Prostate gland (tissue), 2 donors: ENCODE measurements at places on chromosomes 3 and 15. TPM values are rescaled to one million over a fixed set of nuclear protein-coding genes. Genes with fewer than 3 reads are reported as not detected.

DNA sequence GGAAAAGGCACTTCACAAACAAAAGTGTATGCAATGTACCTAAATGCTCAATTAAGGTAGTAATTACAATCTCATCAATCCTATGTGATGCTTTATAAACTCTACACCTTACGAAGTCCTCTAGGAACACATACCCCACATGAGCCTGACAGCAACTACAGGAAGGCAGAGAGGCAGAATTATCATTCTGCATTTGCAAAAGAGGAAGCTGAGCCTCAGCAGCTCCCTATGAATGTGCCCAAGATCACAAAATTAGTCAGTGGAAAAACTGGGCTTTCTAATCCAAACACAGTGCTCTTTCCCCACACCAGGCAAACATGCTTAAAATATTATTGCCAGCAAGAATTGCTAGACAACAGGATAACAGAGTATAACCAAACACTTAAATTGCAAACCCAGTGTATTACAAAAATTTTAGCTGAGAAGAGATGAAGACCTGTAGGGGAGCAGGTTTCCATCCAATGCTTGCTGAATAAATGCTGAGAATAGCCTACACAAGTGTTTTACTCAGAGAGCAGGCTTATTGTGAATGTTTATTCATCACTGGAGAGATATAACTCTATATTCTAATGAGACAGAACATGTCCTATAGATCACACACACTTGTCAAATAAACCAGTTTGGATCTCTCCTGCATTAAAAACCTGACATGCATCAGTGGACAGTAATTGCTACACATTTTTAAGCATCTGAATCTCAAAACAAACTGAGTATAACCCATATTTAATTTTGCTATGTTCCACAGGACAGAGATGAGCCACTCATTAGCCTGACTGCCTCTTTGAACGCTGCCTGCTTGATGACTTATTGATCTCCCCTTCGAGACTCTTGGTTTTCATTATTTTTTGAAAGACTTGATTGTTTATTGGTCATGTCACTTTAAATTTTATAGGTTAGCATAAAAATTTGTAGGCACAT lies 62.2 kb downstream of the PLCH1 start:
- no peaks in the 10 kb centered on the region for H3K4me1 ChIP-seq
- no peak for DNase-seq
- no peaks in the 10 kb centered on the region for H3K27me3 ChIP-seq
- H3K27ac ChIP-seq, result no peak overlapping the region
- H3K4me3 ChIP-seq, result no peak overlapping the region

DNA sequence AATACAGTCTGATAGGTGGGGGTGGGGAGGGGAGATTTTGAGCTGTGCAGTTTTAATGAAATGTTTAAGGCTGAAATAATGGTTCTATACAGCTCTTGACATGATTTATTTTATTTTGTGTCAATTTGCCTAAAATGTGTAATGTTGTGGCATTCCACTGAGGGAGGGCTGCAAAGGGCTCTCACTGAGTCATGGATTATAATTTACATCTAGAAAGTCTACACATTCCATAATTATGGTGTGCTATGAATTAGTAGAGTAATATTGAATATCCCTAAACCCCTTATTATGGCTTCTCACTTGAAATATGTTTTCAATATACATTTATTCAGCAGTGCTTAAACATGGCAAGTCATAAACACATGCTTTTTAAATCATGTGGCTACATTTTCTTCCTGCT lies 103.9 kb downstream of the RARB start:
- DNase-seq, result no peak
- no peaks in the 10 kb centered on the region for H3K36me3 ChIP-seq
- no peak overlapping the region for H3K4me3 ChIP-seq
- H3K27me3 ChIP-seq, result no peaks in the 10 kb centered on the region

ZPLD1 gene
- total RNA-seq, result 0.28 TPM

ARRDC4 gene
- 25.6 TPM for total RNA-seq
